ENCODE measurements at places on chromosomes 4 and X.

- no peak for DNase-seq
Measured at GRCh38 chr4:17636341-17636695, 21.9 kb downstream of the MED28 start.

- DNase-seq = no peak
Measured at GRCh38 chr4:155307731-155308277, 69.0 kb downstream of the MAP9 start.

- DNase-seq = no peak
Measured at GRCh38 chrX:56798339-56798711, 69.3 kb downstream of the NBDY start.

DNA sequence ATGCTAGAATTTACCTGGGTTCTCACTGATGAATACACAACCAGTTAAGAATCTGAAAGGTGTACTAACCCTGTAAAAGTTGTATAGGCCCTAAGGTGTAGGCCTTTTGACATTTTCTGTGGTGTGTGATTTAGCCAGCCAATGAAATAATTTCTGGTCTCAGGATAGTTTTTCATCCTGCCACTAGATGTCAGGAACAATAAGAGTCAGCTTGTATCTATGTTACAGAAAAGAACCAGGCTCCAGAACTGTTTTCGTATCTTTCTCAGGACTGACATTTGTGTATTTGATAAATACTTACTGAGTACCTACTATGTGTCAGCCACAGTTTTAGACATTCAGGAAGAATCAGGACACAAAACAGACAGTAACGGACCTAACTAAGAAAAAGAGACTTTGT, 673.6 kb upstream of the TENM3 start:
- DNase-seq = no peak

GRCh38 chr4:4585012-4585670, 43.3 kb upstream of the STX18 start:
- DNase-seq = no peak

GRCh38 chr4:6763330-6763851, 19.1 kb upstream of the KIAA0232 start:
- no peak for DNase-seq

DNA sequence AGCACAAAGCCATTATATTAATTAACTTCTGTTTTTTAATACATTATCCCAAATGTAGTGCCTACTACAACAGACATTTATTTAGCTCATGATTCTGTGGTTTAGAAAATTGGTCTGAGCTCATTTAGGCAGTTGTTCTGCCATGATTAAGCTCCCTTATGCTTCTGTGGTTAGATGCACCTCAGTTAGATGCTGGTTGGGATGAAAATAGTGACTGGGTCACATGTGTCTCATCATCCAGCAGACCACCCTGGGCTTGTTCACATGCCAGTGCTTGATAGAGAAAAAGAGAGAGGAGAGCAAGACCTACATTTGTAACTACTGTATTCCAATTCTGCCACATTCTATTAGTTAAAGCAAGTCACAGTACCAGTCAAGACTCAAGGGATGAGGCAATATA, 376.4 kb upstream of the GNPDA2 start:
- no peak for DNase-seq

DNA sequence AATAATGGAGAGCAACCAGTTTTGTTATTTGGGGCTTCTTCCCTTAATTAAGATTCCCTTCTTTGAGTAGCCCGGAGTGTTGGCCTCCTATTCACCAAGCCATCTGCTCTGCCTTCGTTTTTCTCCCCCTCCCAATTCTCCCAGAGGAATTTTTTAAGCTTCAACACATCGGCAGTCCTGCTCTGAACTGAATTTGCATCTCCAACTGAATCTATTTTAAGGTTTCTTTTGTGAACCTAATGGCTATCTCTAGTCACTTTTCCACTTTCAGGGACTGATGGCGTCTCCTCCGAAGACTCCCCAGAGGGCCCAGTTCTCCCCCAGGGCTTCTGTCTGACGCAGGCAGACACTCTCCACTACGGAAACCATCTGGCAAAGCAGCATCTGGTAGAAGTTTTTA, 280.2 kb downstream of the ADGRA3 start:
- DNase-seq = no peak

DNA sequence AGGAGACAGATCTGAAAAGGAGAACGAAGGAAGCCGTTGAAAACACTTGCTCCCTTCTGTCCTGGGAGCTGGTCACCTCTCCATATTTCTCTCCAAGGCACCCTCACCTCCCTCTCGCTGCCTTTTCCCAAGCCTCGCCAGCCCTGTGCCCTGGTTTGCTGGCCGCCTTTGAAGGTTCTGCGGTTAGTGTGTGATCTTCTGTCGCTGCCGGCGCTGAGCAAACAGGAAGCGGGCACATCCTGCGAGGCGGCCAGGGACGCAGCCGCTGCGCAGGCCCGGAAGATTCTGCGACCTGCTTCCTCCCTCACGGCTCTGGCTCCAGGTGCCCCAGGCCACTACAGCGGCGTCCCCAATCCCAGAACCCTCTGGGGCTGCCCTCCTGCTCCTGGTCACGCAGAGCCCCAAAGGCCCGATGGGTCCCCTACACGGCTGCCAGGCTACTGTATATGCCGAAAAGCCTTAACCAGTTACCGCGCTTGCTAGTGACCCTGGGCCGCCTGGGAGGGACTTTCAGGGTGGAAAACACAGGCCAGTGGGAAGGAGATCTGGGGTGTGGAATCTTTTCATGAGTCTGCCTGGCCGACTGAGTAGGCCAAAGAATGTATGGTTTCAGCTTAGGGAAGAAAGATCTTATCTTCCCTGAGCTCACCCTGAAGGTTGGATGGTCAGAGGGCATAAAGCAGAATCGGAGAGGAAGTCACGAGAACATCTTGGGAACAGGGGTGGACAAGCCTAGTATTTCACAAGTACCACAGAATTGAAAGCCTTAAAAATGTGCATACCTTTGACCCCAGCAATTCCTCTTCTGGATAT, 2.3 kb upstream of the SASH3 start:
- DNase-seq = peak; percentile 64

DNA sequence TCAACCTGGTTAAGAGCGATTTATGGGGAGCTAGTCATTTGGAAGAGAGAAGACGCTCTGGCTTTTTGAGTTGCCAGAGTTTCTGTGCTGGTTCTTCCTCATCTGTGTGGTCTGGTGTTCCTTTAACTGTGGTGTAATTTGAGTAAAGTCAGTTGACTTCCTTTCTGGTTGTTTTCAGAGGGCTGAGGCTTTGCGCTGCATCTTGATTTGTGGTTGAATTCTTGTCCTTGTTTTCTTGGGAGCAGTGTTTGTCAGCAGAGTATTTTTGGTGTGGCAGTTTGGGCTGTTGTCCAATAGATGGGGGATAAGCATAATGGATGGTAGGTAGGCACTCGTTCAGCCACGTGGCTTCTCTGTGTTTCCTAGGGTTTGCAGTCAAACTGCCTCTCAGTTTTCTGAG, 2143.2 kb upstream of the TENM3 start:
- DNase-seq = no peak

DNA sequence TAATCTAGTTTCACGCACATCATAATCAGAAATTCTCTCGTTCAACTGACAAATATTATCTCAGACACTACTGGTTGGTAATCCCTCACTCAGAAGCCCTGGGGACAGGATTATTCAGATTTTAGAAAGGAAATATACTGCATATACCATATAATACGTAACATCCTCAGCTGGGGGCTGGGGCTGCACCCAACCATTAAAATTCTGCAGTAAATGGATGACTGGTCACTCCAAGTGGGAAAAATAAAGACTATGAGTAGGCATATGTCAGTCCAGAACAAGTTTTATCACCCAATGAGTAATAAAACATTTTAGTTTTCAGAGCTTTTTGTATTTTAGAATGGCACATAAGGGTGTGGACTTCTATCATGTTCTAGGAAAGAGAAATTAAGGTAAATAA, 121.7 kb upstream of the MAP3K15 start:
- DNase-seq = no peak

- no peak for DNase-seq
Measured at GRCh38 chr4:102143433-102143832, 201.8 kb downstream of the SLC39A8 start.

- no peak for DNase-seq
Measured at GRCh38 chr4:88743696-88744095, 46.1 kb upstream of the NAP1L5 start.

DNA sequence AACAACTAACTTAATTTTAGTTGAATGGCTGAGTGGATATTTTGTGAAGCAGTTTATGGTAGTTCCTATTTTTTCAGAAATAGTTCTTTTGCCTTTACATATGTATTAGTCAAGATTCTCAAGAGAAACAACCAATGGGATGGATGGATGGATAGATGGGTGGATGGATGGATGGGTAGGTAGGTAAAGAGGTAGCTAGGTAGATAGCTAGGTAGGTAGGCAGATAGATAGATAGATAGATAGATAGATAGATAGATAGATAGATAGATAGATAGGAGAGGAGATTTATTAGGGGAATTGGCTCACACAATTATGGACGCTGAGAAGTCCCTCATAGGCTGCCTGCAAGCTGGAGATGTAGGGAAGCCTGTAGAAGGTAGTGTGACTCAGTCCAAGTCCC, 74.0 kb upstream of the NUDT6 start:
- no peak for DNase-seq

- DNase-seq = no peak
Measured at GRCh38 chr4:81589262-81589661, 117.6 kb upstream of the RASGEF1B start.

DNA sequence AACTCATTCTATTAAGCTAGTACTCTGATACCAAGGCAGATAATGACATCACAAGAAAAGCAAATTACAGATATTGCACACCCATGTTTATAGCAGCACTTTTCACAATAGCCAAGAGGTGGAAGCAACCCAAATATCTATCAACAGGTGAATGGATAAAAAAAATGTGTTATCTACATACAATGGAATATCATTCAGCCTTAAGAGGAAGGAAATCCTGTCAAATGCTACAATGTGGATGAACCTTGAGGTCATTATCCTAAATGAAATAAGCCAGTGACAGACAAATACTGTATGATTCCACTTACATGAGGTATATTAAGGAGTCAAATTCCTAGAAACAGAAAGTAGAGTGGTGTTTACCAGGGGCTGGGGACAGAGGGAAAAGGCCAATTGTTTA, 14.3 kb downstream of the FABP2 start:
- DNase-seq = no peak

GRCh38 chr4:54781756-54782155, 124.0 kb downstream of the KIT start:
- DNase-seq = no peak

GRCh38 chr4:56410247-56411062, 23.2 kb upstream of the AASDH start:
- DNase-seq = no peak

Data from T-helper 17 cell (primary cell).